Suppressor macrophage treated with lipopolysaccharide for 1 hour (primary cell): ENCODE measurements at places on chromosomes 3 and 15.

GRCh38 chr3:190210608-190211007 is 89.9 kb upstream of the P3H2 start:
- no peak for DNase-seq

GRCh38 chr3:175233957-175234940 is 375.1 kb downstream of the NAALADL2 start:
- no peak for DNase-seq

- DNase-seq, result no peak
Observed at GRCh38 chr3:122886946-122887345, 92.1 kb downstream of the SLC49A4 start.

DNA sequence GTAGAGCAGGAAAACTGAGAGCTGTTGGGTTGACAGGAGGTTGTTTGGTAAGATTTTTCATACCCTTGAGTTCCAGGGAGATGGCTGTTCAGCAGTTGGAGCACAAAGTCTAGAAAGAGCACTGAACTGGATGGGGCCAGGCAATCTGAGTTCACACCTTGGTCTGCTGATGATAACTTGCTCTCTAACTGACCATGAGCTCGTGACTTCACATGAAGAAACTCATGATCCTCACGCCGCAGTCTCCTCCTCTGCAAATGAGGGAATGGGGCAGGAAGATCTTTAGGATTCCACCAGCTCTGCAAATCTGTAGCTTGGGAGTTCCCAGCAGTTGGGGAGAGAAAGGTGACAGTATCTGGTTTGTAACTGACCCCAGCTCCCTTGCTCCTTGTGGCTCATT is 33.7 kb downstream of the CORO2B start:
- DNase-seq, result no peak

- peak; percentile 52 for DNase-seq
Observed at GRCh38 chr15:68204776-68205557, at the start of gene CALML4. TSS of gene CALML4 (minus strand) at chr15:68205332. CDS start at chr15:68205247, 85 bp downstream.

DNA sequence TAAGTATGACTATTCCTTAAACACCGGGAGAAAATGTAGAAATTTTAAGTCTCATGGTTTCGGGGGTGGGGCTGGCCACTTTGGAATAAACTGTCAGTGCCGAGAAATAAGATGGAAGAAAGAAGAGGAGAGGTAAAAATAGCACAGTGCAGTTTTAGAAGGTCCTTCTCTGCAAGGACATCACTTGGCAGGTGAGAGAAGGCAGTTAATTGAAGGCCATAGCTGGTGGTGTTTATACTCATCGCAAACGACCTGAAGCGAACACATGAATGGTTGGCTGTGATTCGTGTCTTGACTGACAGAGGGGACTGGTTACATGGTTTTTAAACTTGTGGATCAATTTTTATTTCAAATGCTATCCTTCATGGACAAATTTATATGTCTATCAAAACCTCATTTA is 54.9 kb upstream of the SENP5 start:
- DNase-seq, result no peak

DNA sequence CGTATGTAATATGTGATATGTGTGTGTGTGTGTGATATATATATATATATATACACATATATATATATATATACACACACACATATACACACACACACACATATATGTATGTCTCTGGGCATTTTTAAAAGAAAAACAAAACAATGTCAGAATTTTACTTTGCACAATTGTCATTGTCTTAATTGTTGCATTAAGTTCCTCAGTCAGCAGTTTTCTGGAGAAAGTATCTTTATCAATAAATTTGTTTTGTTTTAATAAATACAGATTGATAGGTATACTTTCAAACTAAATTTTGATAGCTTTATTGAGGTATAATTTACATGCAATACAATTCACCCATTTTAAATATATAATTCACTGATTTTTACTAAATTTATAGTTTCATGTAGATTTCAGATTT is 62.9 kb upstream of the SENP5 start:
- DNase-seq, result no peak

DNA sequence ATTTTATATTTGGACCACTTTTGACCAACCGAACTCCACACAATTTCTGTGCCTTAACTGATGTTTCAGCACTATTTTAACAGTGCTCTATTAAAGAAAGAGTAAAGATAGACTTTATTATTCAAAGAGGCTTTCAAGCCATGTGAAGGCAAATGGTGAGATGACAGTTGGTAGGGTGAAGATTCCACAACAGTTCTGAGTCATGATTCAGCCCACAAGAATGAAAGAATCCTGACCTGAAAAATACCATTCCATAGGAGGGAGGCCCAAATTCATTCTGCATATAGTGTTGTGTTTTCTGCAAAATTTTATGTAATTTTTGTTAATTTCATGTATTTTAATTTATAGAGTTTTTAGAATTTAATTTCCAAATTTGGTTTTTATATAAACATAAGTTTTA is 135.6 kb upstream of the STAC start:
- no peak for DNase-seq

GRCh38 chr3:126306397-126306796 is 50.8 kb downstream of the KLF15 start:
- DNase-seq, result no peak

- no peak for DNase-seq
Observed at GRCh38 chr15:90405055-90405607, 17.1 kb downstream of the IQGAP1 start.
